ENCODE measurements at places on chromosomes 1 and 21.

- no peak for DNase-seq
These were observed 5.9 kb upstream of the HES4 start for GRCh38 chr1:1005774-1006304.

GRCh38 chr1:119779869-119780356 is 11.2 kb upstream of the HMGCS2 start:
- no peak for DNase-seq

- DNase-seq = peak; percentile 76
These were observed 36.1 kb downstream of the PEX14 start for GRCh38 chr1:10510520-10511493.

DNA sequence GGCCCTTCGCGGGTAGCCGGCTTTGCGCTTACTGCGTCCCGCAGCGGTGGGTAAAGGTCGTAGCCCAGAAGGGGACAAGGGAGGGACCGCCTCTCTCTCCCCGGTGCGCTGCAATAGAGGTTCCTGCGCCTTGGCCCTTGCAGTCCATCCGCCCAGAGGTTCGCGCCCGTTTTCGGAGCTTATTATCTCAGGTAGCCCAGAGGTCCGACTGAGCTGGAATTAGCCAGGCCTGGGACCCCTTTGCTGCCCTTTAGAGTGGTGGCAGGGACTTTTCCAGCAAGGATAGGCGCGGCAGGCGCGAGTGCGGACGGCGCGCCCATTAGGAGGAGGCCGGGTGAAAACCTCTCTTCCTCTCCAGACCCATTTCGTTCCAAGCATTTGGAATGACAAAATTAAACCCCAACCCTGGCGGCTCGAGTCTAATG is 5.0 kb downstream of the LHX4 start:
- no peak for DNase-seq

GRCh38 chr1:116273042-116273783 is 99.8 kb upstream of the ATP1A1 start:
- DNase-seq = peak; percentile 16

- DNase-seq = no peak
These were observed 56.1 kb downstream of the HSF2BP start for GRCh38 chr21:43603233-43603626.

GRCh38 chr1:205493241-205494085 is 11.0 kb upstream of the CDK18 start:
- peak; percentile 62 for DNase-seq

DNA sequence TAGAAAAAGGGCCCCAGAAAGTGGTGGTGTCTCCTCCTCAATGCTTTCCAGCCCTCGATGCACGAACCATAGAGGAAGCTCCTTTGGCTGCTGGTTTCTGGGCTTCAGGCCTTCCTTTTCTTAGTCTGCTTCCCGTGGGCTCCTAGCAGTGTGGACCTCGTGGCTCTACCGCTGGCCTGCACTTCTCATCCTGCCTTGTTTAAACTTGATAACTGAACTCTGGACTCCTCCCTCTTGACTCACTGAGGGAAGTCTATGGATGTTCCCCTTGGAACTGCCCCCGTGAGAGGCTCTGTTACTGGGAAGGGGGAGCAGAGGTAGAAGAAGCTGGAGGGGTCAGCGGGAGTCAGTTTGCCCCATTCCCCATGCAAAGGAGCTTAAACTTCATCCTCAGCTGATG is 75.3 kb upstream of the WDR26 start:
- DNase-seq = no peak

DNA sequence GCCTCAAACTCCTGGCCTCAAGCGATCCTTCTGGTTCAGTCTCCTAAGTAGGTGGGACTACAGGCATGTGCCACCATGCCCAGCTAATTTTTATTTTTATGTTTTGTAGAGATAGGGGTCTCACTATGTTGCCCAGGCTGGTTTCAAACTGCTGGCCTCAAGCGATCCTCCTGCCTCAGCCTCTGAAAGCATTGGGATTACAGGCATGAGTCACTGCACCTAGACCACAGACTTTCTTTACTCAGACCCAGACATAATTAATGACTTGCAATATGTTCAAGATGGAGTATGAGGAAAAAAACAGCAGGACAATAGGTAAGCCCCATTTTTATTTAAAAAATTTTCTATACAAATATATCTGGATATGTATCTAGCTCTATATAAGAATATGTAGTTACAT is 13.2 kb downstream of the KANK4 start:
- DNase-seq = no peak

DNA sequence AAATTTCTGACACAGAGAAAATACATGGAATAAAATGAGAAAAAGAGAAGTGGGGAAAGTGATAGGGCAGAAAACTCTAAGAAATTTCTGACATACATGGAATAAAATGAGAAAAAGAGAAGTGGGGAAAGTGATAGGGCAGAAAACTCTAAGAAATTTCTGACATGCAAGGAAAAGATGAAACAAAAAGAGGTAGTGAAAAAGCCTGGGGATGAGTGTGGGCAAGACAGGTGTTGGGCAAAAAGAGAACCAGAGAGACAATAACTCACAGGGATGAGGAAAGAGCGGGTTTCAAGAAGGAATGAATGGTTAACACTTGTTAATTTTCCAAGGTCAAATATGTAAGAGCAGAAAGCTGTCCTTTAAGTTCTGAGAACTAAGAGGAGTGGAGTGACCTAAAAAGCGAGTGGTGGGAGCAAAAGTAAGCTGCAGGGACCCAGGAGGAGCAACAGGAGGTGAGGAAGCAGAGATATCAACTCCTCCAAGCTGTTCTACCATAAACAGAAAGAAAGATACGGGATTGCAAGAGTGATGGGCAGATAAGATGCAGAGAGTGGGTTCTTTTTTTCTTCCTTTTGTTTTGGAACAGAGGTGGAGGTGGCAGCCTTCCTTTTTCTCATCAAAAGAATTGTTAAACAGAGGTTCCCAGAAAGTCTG is 29.9 kb upstream of the EXO1 start:
- DNase-seq = no peak

DNA sequence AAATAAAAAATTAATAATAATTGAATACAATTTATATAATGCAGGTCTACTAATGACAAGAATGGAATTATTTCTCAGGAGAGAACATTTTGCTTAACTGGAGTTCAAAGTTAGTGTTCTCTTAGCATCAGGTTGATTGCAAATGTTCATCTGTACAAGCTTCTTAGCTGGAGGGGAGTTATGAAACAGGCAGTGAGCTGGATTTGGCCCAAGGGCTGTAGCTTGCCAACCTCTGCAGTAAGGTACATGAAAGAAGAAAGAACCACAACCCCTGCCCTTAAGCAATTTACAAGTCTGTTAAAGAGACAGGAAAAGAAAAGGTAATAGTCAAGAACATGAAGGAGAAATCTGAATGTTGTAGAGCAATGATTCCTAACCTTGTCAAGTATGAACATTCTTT is 17.0 kb downstream of the LPGAT1 start:
- peak; percentile 52 for DNase-seq

DNA sequence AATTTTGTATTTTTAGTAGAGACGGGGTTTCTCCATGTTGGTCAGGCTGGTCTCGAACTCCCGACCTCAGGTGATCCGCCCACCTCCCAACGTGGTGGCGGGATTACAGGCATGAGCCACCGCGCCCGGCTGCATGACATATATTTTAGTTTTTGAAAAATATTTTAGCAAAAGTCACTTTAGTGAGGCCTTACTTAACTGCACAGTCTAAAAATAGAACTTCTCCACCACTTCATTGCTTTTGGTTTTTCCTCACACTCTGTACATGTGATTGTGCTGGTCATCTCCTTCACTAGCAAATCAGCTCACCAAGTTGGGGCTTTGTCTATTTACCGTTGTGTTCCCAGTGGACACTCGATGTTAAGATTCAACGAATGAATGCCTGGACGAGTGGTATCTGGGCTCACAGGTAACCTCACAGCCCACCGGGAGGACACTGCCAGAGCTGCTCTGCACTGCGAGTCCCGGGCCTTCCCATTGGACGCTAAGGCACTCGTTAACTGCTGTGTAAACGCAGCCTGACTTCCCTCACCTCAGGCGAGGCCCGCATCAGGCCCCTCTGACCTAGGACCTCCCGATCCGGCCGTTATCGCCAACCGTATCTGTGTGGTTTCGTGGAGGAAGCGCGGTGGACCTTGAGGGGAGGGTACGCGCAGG is 14.0 kb upstream of the ZNF692 start:
- DNase-seq = peak; percentile 19

DNA sequence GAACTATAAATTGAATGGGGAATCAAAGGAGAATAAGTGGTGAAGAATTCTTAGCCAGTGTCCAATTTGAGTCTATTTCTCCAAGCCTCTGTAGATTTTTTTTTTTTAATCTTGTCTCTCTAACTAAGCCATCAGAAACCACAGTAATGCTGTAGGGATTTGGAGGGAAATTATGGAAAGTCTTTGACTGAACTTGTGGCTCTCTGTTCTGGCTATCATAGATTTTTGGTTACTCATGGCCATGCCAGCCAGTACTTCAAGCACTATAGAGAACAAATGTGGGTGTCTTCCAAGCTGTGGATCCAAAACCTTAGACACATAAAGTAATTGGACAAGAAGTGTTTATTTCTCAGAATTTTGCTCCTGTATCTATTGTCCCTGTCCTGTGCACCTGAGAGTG is 147.9 kb downstream of the LRRC40 start:
- peak; percentile 21 for DNase-seq

GRCh38 chr1:179322557-179322956 is 29.0 kb downstream of the SOAT1 start:
- DNase-seq = no peak

DNA sequence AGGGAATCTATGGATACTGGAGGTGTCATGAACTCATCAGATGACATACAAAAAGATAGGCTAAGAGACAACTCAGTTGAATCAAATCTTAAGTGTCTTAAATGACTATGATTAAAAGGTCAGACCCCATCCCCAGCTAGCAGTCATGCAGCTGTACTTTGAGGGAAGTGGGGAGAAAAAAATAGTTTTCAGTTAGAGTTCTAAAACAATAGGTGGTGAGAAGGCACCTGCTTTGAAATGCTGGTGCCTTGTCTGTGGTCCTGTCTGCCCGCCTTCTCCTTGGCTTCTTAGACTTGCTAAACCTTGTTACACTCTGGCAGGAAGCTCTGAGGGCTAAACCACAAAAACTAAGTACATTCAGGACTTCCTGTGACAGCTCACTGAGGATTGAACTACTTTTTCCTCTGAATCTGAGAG is 15.3 kb downstream of the CD2 start:
- peak; percentile 44 for DNase-seq

DNA sequence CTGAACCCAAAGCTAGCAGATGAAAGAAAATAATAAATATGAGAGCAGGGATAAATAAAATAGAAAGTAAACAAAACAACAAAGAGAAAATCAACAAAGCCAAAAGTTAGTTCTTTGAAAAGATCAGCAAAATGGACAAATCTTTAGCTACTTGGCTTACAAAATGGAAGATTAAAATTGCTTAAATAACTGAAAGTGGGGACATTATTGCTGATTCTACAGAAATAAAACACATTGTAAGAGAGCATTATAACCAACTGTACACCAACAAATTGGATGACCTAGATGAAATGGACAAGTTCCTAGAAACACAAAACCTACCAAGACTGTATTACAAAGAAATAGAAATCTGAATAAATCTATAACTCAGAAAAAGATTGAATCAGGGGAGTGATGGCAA is 238.3 kb upstream of the C1orf87 start:
- no peak for DNase-seq

DNA sequence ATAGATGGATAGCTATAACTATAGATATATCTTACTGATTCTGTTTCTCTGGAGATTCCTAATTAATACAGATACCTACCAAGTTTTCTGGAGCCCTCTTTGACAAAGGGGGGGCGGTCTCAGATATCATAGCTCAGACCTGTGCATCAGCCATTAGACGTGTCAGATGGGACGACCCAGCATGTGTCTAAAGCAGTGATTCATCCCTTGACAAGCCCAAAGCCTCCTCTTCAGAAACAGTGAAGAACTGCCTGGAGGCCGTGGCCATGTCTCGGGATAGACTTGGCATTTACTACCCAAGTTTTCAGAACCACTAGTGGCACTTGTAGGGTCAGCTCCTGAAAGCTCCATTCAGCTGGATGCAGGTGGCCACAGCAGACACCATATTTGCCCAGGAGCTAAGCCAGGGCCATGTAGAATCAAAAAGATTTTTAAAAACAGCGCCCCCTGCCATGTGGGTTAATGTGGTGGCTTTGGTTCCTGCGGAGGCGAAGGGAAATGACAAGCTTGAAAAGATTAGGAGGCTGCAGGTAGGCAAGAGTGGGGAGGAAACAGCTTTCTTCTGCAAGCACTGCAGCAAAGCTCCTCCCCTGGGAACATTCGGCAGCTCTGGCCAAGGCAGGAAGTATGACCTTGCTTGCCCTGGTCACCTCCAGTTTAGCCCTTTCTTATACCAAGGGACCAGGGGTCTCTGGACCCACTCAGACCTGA is 82.2 kb downstream of the FBXO2 start:
- DNase-seq = no peak

DNA sequence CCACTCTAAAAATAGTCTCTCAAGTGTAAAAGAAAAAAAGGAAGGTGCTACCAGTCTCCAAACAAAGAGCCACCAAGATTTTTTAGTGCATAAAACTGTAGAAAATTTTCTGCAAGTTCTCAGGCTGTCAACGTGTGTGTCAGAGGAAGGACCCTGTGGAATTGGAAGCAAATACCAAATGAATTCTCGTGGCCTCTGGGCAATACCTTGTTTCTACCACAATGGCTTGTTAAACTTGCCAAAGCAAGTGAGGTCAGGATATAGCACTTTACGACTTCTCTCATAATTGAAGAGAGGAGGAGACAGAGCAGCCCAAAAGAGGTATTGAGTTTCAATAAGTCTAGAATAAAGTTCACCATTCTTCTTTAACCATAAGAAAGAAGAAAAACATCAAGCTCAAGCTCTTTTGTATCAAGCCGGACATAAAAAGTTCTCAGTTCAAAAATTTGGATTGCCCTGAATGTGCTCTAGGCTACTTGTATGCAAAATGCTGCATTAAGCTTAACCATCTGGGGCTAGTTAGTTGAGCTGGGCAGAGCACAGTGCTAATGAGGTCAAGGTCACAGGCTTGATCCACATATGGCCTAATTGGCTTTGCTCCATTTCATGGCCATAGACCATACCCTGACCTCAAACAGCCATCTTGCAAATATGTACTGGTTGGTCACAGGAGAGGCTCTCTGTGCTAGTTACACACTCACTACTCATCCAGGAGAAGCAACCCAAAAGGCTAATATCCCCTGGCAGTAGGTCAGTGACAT is 60.5 kb downstream of the TBX15 start:
- no peak for DNase-seq

GRCh38 chr1:111251570-111251969 is 24.1 kb downstream of the CHI3L2 start:
- DNase-seq = no peak

- DNase-seq = no peak
These were observed 31.8 kb downstream of the NTNG1 start for GRCh38 chr1:107172450-107173170.

GRCh38 chr1:8303141-8303540 is 14.8 kb upstream of the SLC45A1 start:
- no peak for DNase-seq

All from skeletal muscle cell (primary cell).